ENCODE measurements at places on chromosomes 7 and 10. TPM values are rescaled to one million over a fixed set of nuclear protein-coding genes. Genes with fewer than 3 reads are reported as not detected.

Gene C10orf53
- not detected for total RNA-seq

Gene FAM24B
- 5.1 TPM for total RNA-seq

Gene UNC5B
- total RNA-seq: 12.1 TPM

DNA sequence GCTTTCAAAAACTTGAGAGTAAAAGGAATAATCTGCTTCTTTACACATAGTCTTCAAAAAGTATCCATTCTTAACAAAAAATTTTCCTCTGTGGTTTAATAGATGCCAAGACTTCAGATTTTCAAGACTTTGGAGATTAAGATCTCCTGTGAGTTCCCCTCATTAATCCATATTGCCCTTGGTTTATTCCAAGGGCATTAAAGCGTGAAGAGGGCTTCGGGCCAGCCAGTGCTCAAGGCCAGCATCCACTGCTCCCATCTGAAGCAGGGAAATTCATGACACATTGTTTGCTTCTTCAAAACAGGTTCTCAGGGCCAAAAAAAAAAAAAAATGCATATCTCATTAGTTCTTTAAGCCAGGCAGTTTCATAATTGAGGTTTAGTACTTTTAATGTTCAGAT lies 137.3 kb upstream of the RHOBTB1 start:
- DNase-seq: no peak

DNA sequence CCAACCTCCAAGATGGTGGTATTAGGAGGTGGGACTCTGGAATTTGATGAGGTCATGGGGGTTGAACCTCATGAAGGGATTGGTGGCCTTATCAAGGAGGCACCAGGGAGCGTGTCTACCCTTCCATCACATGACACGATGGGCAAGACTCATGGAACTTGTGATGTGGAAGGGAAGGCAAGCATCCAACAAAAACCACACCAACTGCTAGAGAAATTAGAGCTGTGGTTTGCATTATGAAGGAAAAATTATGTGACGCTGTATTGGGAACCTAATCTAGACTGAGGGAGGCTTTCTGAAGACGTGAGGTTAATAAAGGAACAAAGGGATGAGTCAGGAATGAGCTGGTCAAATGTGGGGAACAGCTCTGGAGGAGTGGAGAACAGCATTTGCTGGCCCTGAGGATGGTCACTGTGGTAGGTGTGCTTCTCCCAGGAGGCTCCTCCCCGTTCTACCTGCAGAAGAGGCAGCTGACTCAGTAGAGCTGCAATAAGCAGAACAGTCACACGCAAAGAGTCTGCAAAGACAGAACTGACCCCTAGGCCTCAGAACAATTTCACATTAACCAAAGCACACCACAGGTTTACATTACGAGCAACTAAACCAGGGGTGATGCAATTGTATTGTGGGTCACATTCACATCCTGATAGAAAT lies 236.6 kb upstream of the GRB10 start:
- DNase-seq: no peak

GRCh38 chr7:105270117-105270516 lies 118.6 kb downstream of the SRPK2 start:
- no peak for DNase-seq

DNA sequence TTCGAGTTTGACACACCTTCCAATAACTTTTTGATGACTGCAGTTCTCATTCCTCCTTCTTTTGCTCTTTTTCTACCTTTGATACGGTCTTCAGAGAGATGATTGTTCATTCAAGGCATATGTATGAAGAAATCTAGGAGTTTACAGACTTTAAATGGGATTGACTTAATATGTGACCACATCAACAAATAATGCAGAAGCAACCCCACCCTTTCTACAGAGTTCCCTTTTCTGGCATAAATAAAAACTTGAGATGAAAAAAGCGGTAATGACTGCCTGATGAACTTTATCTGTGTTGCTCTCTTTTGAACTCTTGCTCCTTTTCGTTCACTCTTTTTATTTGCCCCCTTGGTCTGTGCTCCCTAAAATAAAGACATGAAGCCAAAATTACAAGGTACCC lies 161.7 kb downstream of the C7orf25 start:
- DNase-seq: no peak

Gene CRYGN
- not detected for total RNA-seq

DNA sequence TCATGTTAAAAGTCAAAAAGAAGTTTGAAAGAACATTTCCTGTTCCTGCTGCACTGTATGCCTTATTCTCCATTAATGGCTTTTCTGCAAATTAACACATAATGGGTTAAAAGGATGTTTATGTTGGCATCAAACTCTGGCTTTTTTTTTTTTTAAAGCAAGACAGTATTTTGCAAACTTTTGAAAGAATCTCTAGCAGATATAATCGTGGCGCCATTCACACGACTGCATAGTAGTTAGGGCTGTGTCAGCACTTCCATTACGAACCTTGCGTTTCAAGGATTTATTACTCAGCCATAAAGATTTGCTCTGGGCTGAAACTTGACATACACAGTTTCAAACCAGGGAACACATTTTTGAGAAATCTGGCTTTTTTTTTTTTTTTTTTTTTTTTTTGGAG lies 207.8 kb downstream of the DYNC1I1 start:
- DNase-seq: no peak

Gene DNAAF5
- 19.2 TPM for total RNA-seq

GRCh38 chr7:51428217-51428887 lies 111.7 kb upstream of the COBL start:
- DNase-seq: peak; percentile 6

DNA sequence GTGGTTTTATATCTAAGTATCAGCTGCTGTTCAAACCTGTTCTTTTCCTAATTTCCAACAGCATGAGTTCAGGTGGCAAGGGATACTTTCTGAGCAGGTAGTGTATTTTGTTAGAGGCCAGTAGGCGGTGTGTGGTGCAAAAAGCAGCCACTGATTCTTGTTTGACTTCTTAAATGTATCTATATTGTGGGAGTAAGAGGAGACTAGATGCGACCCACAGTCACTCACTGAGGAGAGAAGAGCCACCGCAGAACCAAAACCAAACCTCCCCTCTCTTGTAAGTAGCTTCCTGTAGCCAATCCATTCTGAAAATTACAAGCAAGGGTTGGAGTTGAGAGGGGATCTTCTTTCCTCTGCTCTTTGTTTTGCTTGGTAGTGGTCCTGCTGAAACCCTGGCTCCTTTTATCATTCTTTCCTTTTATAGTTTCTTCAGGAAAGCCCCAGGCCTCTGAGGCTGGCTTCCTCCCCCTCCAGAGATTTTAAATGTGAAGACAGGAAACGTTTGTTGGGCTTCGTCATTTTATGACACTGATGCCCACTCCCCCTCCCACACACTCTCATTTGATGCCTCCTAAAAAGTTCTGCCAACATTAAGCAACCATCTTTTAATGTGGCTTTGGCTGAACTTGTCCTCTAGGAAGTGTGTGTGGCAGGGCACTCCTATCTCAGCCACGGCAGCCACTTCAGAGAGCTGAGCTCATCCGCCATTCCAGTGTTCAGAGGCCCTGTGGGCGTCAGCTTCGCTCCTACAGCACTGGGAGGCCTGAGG lies 566.0 kb downstream of the SUGCT start:
- DNase-seq: no peak

DNA sequence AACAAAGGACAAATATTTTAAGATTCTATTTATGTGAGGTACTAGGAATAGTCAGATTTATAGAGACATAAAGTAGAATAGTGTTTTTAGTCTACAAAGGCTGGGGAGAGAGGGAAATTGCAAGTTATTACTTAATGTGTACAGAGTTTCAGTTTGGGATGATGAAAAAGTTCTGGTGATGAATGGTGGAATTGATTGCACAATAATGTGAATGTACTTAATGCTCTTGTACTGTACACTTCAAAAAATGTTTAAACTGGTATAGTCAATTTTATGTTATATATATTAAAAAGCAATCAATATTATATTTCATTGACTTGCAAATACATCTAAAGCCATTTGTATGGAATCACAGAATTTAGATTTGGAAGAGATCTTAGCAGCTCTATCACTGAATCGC lies 213.4 kb downstream of the PPP1R3A start:
- DNase-seq: no peak
